ENCODE measurements at places on chromosomes 7 and 10.

DNA sequence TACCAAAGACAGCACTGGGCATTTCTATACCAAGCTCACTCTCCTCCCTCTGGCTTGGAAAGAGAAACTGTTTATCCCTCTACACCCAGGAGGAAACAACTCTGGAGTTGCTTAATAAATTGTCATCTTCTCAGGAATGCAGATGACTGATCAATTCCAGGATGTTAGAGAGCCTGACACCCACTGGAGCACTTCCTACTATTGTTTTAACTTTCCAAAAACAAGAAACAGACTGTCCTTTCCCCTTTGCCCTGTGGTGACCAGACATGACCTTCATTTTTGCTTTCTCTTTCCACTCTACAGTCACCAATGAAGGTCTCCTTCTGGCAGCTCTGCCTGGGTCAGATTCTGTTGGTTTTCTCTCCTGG lies 19.6 kb downstream of the GIMAP4 start:
- no peak for DNase-seq

GRCh38 chr7:73985737-73986141 lies 42.2 kb upstream of the ELN start:
- DNase-seq: no peak

GRCh38 chr7:131383417-131384285 lies 56.0 kb downstream of the MKLN1 start:
- DNase-seq: no peak

DNA sequence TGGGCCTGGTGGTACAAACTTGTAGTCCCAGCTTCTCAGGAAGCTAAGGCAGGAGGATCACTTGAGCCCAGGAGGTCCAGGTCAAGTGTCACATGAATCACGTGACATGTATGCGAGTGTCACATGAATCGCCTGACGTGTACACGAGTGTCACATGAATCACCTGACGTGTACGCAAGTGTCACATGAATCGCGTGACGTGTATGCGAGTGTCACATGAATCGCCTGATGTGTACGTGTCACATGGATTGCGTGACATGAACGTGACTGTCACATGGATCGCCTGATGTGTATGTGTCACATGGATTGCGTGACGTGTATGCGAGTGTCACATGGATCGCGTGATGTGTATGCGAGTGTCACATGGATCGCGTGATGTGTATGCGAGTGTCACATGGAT lies 9.5 kb upstream of the ADARB2 start:
- no peak for DNase-seq

- no peak for DNase-seq
Observed at GRCh38 chr7:41110186-41110585, 592.7 kb downstream of the INHBA start.

DNA sequence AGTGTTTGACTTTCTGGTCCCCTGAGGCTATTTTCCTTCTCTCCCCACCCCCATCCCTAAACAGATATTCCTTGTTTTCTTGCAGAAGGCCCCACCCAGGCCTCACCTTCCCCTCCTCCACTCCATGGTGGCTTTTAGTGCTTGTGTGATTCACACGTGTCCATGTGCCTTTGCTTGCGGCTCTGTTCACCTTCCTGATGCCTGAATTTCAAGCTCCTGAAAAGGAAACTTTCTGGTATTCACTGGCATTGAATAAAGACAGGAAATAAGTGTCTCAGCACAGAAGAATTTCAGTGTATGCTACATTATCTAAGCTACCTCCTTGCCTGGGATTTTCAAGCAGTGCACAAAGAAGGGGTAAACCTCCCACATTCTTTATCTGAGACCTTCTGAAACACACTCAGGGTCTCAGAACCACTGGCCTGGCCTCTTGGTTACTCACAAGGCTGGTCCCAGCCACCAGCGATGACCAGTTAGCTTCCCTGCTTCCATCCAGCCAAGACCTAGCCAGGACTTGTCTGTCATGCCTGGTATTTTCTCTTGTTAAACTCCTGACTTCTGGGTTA lies 17.2 kb upstream of the UBE2H start:
- peak; percentile 41 for DNase-seq

- peak; percentile 28 for DNase-seq
Observed at GRCh38 chr7:144027070-144027469, 21.7 kb upstream of the OR2A5 start.

DNA sequence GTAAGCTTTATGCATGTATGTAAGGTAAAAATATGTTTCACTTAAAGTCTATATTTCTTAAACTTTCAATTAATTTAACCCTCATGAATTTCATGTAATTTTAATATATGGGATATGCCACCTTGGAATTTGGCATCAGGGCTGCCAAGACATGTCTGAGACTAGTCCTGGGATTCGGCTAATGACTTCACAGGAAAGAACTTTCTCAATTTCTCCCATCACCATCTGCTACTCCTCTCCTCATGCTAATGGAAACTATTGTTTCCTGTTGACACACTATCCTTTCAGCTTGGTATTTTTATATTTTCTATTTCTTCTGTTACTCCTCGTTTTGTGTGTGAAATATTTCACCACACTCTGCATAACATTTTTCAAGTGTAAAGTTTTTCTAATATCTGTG lies 205.9 kb downstream of the ARL4A start:
- no peak for DNase-seq

DNA sequence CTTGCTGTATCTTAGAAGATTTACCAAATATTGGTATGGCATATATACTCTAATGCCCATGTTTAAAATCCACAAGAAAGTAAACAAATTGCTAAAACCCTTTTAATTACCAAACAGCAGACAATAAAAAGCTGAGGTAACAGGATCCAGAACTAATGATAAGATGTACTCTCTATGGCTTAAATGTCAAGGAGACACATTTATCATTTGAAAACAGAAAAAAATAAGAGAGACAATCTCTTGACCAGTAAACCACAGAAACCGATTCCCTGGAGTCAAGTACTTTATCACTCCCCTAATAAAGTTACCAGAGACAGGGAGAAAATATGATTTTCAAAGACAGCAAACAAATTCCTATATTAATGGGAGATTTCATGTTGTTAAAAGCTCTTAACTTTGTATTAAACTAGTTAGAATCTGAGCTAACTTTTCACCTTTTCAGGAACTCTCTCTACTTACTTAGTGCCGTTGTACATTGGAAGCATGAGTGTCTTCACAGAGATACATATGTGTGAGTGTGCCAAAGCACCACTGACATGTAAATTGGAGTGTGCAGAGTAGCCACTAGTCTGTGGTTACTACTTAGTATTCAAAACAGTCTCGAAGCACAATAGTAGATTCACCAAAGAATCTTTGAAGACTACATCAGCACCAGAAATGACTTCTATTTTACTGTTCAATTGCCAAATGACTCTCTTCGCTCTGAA lies 44.2 kb downstream of the TSPAN12 start:
- no peak for DNase-seq

GRCh38 chr10:4511509-4511908 lies 314.5 kb upstream of the AKR1E2 start:
- DNase-seq: no peak

- no peak for DNase-seq
Observed at GRCh38 chr10:105146436-105146835, 505.3 kb downstream of the SORCS3 start.

GRCh38 chr7:123440101-123440548 lies 94.3 kb downstream of the IQUB start:
- no peak for DNase-seq

DNA sequence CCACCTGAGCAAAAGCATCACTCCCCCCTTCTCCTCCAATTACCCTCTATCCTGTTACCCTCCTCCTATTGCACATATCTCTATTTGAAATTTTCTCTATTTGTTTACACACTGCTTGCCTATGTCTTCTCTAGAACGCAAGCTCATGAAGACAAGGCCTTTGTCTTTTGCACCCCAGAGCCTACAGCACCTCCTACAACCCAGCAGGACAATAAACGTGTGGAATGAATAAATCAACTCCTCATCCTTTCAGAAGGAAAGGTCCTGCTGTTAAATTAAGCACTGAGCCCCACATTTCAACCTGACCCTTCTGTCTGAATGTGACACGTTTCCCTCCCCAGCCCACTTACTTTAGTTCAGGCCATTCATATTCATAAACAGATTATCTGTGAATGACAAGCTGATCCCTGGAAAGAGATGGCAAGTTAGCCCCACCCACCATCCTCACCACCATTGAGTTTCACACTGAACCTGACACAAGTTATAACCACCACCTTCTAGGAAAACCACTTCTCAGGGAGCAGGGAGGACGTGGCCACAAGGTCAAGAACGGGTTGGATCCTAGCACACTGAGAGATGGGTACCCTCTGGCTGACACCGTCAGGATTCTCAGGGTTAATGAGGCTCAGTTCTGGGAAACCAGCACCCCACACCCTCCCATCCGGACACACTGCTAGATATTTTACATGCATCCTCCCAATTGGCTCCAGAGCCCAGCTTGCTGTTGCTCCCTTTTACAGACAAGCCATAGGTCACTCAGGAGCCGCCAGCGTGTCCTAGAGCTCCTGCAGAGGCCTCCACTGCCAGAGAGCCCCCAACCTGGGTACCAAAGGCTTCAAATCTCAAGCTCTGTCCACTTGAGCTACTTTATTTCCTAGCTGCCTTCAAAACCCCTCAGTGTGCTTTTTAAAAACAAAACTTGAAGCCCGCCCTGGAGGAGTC lies 934 bp downstream of the PRTFDC1 start:
- no peak for DNase-seq

DNA sequence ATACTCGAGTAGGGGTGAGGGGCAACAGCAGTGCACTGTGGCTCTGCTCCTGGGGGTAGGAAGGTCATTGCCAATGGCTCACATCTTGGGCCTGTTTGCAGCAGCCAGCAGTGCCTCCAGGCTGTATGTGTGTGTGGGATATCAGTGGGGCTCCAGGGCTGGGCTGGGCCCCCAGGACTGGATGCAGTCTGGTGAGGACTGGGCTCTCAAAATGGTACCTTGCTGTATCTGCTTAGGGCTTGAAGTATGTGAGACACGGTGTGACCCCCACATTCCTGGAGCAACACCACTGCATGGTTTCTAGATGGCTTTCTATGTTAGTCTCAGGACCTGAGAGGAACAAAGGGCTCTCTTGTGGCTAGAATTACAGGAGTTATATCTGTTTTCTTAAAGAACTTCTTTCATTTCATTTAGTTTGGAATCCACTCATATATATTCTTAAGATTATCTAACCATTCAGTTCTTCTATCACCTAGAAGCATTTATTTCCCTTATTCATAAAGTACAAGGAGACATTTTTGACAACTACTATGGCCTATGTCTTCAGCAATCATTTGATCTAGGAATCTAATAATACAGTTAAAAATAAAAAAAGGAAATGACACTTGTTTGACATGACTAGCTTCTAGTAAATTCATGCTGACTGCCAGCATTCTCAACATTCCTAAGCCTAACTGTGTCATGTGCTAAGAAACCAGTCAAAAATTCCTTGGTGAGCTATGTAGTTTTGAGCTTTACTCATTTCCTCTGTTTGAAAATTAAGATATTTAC lies 443.2 kb upstream of the SEMA3A start:
- DNase-seq: no peak

GRCh38 chr7:113119429-113119828 lies 1.1 kb upstream of the SMIM30 start:
- DNase-seq: no peak

Measured in HCT116 (cell line).